NCI-H2107 (cell line): ENCODE measurements at places on chromosomes 12 and 14.

GRCh38 chr14:28247491-28247890, 519.1 kb upstream of the FOXG1 start:
- no peak for DNase-seq

DNA sequence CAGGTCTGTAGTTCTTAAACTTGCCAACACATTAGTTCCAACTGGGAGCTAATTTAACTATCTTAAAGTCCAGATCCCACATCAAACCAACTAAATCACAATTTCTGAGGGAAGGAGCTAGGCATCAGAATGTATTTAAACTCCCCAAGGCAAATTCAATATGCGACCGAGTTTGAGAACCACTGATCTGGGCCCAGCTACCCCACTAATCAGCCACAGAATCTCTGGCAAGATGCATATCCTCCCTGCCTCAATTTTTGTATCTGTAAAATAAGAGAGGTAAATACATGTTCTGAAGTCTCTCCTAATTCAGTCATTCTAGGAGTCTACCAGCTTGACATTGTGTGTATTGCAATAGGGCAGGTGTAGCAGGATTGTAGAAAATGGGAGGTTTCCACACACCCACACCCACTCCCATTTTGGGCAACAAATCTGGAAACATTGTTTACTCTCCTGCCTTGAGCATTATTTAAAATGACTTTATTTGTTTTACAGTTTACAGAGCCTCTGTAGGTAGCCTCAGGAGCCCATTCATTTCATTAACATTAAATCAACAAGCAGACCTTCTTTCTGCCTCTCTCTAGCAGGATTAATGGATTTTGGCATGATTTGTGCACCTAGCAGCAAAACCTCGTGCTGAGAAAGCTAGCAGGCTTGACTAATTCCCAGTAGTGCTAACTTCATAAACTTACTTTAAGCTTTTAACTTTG, 15.6 kb downstream of the LGR5 start:
- DNase-seq: peak; percentile 30

- DNase-seq: no peak
Observed at GRCh38 chr12:24797901-24798300, 151.0 kb downstream of the BCAT1 start.

DNA sequence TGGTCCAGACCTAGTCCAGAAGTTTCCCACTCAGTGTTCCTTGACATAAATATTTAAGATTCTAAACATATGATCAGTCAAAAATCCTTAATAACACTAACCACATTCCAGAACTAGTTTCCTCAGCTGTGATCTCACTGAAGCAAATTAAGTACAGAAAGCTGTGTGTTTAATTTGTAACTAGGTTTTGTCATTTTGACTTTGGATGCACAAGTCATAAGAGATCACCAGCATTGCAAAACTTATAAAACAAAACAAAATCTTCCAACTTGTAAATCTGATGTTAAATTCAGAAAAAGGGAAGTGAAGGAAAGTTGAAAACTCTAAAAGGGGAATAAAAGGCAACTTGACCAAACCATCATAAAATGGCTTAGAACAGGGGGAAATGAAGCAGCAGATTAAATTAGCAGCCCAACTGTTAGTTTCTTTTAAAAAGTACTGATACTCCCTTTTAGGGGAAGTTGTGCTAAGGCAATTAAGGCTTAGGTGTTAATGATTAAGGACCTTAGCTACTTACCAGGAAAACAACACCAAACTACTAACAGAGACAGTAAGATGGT, 56.6 kb downstream of the SH2B3 start:
- no peak for DNase-seq

- DNase-seq: no peak
Observed at GRCh38 chr12:28172434-28173030, 17.7 kb upstream of the CCDC91 start.

- DNase-seq: no peak
Observed at GRCh38 chr14:88258021-88258420, 65.0 kb downstream of the KCNK10 start.

GRCh38 chr14:86858591-86858990, 1134.4 kb downstream of the GALC start:
- no peak for DNase-seq

- DNase-seq: no peak
Observed at GRCh38 chr12:46915836-46916235, 90.0 kb upstream of the SLC38A4 start.

GRCh38 chr12:118813778-118814357, 167.5 kb upstream of the SRRM4 start:
- DNase-seq: no peak

- no peak for DNase-seq
Observed at GRCh38 chr12:64609536-64610078, 688 bp upstream of the RASSF3 start.

DNA sequence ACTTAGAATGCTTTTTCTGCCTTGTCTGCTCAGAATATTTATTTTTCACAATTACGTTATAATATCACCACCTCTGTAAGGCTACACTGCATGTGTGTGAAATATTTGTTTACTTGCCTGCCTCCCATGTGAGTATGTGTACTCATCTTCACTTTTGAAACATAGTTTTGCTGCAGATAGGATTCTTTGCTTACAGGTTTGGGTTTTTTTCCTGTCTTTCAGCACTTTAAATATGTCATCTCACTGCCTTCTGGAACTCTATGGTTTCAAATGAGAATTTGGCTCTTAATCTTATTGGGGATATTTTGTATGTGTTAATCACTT, 10.9 kb downstream of the G2E3 start:
- DNase-seq: no peak

DNA sequence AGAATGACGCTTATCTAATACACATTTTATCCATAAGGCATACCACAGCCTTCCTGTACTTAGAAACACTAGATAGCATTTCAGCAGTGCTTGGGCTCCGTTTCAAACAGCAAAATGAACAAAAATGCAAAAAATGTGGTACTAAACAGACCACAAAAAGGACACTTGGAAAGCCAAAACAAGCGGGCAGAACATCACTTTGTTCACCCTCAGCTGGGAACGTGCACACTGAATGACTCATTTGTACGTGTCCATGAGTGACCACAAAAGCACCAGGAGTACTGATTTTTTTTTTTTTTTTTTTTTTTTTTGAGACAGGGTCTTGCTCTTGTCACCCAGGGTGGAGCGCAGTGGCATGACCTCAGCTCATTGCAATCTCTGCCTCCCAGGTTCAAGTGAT, 8.9 kb upstream of the FOXN3 start:
- no peak for DNase-seq

GRCh38 chr14:92409043-92409442, 86.1 kb downstream of the SLC24A4 start:
- no peak for DNase-seq

DNA sequence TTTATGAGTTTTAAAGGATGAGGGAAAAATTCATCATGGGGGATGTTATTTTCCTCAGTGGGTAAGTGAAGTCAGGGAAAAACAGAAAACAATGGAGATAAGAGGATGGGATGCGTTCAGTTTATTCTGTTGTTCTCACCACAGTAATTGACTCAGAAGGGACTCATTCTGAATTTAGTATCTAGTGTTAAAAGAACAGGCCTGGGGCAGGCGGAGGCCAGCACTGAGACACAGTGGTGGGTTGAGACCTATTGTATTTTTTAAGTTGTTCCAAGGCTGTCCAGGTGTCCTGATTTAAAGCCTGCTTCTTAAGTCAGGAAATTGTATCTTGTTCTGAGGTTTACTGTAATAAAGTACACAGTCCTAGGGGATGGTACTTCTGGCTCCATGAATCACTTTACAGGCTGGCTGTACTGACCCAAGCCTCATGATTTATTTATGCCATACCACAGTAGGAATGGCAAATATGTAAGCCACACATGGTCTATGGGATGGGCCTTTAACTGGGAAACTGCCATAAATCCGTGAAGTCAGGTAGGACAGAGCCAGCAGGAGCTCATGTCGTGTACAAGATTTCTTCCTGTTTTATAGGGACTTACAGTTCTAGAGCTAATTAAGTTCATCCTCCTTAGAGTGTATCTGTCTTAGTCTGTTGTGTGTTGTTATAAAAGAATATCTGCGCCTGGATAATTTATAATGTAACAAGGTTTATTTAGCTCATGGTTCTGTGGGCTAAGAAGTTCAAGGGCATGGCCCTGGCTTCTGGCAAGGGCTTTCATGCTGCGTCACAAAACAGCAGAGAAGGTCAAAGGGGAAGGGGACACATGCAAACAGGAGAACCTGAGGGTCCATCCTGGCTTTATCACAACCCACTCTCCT, 244.1 kb downstream of the FBXL14 start:
- no peak for DNase-seq
